ENCODE measurements at places on chromosomes 2 and 18.
A peak's percentile ranks its signal among the peaks of the same experiment; 100 is the strongest.

- no peak for DNase-seq
Observed at GRCh38 chr2:223260681-223261080, 208.7 kb downstream of the KCNE4 start.

- DNase-seq, result no peak
Observed at GRCh38 chr2:158926478-158926948, 41.9 kb upstream of the TANC1 start.

DNA sequence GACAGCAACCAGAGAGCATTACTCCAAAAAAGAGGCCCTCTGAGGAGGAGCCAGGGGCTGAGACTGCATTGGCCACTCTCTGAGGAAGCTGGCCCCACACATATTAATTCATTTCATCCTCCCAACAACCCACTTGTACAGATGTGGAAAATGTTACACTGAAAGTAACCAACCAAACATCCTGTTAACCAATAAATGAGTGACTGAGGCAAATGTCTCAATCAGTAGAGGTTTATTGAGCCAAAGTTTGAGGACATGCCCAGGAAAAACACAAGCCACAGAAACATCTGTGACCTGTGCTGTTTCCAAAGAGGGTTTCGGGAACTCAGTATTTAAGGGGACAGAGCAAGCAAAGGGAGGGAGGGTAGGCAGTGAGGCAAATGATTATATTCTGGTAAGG lies 53.0 kb downstream of the SKA1 start:
- no peak for DNase-seq

- no peak for DNase-seq
Observed at GRCh38 chr2:220891405-220891804, 680.7 kb downstream of the EPHA4 start.

DNA sequence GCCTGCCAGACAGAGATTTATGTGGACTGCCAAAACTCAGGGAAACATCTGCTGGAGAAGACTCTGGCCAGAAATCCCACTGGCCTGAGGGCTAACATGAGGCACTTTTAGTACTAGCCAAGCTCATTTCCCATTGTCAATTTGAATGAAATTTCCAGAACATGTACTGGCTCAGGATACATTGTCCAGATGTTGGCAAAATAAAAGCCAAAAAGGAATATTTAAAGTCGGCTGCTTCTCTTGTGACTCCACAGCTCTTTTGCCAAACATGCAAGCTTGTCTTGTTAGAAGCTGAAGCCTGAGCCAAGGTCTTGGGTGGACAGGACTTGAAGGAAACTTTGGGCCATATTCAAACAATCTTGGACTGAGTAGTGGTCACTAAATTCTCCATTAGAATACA lies 215.5 kb downstream of the NCKAP5 start:
- DNase-seq, result no peak

- no peak for DNase-seq
Observed at GRCh38 chr18:58861353-58861752, 3.3 kb upstream of the ZNF532 start.

GRCh38 chr2:43044093-43044681 lies 182.2 kb downstream of the ZFP36L2 start:
- no peak for DNase-seq

- DNase-seq, result no peak
Observed at GRCh38 chr18:5414546-5414945, 119.0 kb upstream of the ZBTB14 start.

GRCh38 chr2:71510196-71510807 lies 56.9 kb downstream of the DYSF start:
- DNase-seq, result peak; percentile 45

GRCh38 chr2:7752291-7752690 lies 835.1 kb downstream of the RNF144A start:
- no peak for DNase-seq

GRCh38 chr18:50287028-50287440 lies 458 bp downstream of the CXXC1 start:
- no peak for DNase-seq

GRCh38 chr2:182240862-182241371 lies 185.9 kb downstream of the PDE1A start:
- DNase-seq, result no peak

- DNase-seq, result no peak
Observed at GRCh38 chr2:165313509-165313908, 74.3 kb downstream of the SCN2A start.

DNA sequence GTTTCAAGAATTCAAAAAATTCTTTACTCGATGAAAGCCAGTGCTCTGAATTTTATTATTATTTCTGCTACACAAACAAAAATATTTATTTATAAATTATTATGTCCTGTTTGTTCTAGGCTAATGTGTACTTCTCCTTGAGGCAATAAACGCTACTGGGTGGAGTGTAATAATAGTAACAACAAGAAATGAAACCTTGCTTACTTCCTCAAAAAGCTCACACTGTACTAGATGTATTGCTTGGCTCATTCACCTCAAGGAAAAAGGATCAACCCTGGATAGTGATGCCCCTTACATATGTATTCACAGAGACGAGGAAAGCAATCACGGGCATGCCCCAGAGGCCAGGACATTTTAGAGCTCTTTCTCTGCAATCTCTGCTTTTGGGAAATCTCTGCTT lies 685.6 kb upstream of the NXPH2 start:
- DNase-seq, result no peak

DNA sequence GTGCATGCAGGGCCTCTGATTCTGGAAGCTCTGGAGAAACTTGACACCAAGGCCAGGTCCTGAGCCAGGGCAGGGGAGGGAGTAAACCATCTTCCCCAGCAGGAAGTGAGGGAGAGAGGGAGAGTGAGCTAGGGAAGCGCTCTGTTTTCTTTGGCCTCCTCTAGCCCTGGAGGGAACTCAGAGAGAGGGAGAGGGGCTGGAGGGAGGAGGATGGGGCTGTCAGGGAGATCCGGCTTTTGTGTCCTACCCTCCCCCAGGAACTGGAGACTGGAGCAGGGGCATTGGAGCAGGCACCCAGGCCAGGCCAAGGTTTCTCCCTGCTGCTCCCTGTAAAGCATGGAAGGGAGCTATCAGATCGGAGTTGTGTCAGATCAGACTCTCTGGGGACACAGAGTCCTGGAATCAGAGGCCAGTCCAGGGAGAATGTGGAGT lies 22.7 kb upstream of the PKDCC start:
- DNase-seq, result no peak

DNA sequence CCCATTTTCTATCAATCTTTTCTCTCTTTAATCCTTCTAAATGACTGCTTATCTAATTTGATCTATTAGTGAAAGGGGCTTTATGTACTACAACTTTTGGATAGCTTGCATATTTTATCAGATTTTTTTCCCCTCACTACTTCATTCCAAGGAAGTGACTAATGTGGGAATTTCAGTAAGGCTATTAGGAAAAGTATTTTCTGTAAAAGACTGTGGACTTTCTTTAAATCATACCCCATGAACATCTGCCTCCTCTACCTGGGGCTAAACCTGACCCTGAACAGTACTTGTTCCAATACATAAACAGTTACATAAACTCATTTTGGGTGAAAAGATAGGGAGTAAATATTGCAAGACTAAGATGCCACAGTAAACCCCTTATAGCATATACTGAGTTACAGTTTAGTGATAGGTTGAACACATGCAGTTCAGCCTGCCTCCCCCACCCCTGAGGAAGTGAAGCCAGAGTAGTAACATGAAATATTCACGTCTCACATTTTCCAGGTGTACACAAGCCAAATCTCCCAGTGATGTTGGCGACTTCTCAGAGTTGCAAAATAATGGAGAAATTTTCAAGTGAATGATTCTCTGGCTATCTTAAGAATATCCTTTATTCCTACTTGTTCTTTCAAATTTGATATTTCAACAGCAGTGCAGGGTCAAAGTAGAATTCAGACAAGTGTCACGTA lies 590.9 kb upstream of the ZEB2 start:
- DNase-seq, result no peak

Measured in stimulated activated CD4-positive, alpha-beta T cell treated with anti-CD3 and anti-CD28 coated beads, TNF-alpha, amount 100 ng/mL, for 24 hours (primary cell).